Pulmonary artery endothelial cell (primary cell): ENCODE measurements at places on chromosomes 1 and 21. TPM values are rescaled to one million over a fixed set of nuclear protein-coding genes. Genes with fewer than 3 reads are reported as not detected.

The LMOD1 gene
- total RNA-seq = under 0.01 and 0.07 TPM in 2 replicates

The ALPL gene
- total RNA-seq = 0.13 TPM in 1 of 2 replicates, not detected in the other

The LCK gene
- total RNA-seq = 0.11 and 0.26 TPM in 2 replicates

The SH2D2A gene
- 0.20 and 0.28 TPM in 2 replicates for total RNA-seq

The ADAMTSL4 gene
- 0.20 and 0.46 TPM in 2 replicates for total RNA-seq

The KRTAP7-1 gene
- not detected in 2 replicates for total RNA-seq

The CD5L gene
- total RNA-seq = not detected in 2 replicates
